NCI-H510A treated with DMSO at 0.1 percent for 48 hours (cell line): ENCODE measurements at places on chromosomes 12 and 14.

- no peak for DNase-seq
Observed at GRCh38 chr14:21191261-21191808, 35.5 kb upstream of the OR5AU1 start.

GRCh38 chr12:92108651-92109050 is 37.0 kb downstream of the BTG1 start:
- DNase-seq: peak; percentile 46

DNA sequence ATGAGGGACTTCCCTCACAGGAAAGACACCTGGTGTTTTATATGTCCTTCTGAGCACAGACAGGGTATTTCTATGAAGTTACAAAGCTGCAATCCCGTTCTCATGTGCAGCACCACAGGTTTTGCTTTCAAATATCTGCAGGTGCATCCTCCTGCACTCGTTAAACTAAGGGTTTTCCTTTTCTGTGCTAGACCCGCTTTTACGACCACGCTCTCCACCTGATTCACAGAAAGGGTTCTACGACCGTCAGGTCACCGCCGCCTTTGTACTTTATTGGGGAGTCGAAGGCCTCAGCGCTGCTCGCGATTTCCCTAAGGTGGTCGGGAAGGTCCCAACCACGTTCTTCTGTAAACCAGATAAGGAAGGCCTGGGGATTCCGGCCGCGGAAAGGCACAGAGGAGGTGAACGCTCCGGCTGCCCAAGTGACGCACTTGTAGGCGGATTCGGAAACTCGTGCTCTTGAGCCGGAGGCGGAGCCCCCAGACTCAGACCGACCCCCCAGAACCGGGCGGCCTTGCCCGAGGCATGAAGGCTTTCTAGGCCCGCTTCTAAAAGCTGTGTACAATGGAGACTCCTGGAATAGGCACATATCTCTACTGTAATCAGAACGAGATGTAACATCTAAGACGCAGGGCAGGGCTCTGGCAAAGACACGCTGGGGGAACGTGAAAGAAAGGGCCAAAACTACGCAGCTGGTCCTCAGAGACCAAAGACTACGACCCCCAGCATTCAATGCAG is 995 bp upstream of the HSP90B1 start:
- peak; percentile 97 for DNase-seq

GRCh38 chr12:42426746-42427145 is 100.8 kb downstream of the PPHLN1 start:
- DNase-seq: no peak

GRCh38 chr12:120257041-120257821 is 8.3 kb downstream of the PXN start:
- DNase-seq: no peak

DNA sequence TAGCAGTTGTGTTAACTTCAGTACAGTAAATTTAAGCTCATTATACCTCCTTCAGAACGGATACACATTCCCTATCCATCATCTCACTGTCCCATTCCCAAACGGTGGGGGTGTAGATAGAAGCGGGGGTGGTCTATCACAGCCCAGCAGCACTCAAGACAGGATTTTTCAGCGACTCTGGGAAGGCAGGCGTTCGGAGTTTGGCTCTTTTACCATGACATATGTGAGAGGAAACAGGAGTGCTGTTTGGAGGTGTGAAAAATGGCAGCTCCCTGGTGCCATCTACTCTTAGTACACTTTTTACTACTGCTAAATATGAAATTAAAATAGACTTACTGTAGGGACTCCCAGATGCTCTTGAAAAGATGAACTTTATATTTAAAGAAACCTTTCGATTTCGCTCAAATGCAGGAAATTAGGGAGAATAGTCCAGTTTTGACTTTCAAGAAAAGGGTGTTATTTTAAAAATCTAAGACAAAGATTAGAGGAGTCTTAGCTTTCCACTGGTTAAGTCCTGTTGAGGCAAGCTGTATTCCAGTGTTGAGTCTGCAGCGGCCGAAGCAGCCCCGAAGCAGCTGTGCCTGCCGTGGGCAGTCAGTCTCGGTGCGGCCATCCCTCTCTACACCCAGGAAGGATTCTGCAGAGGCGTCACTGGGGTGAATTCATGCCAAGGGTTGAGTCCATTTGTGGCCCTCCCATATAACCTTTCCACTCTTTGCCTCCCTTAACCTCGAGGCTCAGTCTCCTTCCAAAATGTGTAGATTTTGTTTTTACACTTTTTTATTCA is 42.1 kb downstream of the KCNMB4 start:
- no peak for DNase-seq

- no peak for DNase-seq
Observed at GRCh38 chr12:76883151-76883550, 4.3 kb upstream of the CSRP2 start.

DNA sequence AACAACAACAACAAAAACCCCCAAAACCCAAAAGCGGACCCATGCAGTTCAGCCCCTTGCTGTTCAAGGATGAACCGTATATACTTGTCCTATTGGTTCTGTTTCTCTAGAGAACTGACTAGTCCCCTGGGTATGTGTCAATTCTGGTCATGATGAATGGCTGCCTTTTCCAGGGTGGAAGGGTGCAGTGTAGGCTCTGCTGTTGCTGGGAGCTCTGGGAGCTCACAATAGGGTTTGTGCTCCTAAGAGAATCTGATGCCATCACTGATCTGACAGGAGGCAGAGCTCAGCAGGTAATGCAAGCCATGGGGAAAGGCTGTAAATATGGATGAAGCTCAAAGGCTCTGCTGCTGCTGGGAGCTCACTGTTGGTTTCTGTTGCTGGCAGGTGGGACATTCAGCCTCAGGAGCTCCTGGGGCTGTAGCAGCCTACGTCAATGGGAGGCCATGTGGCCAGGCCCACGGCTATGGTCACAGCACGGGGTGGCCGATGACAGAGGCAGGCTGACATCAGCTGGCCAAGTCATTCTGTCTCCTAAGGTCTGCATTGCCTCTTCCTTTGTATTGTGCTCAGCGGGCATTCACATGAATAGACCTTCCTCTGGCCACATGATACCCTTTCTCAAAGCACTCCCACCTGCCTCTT is 37.9 kb downstream of the DLK1 start:
- DNase-seq: no peak

DNA sequence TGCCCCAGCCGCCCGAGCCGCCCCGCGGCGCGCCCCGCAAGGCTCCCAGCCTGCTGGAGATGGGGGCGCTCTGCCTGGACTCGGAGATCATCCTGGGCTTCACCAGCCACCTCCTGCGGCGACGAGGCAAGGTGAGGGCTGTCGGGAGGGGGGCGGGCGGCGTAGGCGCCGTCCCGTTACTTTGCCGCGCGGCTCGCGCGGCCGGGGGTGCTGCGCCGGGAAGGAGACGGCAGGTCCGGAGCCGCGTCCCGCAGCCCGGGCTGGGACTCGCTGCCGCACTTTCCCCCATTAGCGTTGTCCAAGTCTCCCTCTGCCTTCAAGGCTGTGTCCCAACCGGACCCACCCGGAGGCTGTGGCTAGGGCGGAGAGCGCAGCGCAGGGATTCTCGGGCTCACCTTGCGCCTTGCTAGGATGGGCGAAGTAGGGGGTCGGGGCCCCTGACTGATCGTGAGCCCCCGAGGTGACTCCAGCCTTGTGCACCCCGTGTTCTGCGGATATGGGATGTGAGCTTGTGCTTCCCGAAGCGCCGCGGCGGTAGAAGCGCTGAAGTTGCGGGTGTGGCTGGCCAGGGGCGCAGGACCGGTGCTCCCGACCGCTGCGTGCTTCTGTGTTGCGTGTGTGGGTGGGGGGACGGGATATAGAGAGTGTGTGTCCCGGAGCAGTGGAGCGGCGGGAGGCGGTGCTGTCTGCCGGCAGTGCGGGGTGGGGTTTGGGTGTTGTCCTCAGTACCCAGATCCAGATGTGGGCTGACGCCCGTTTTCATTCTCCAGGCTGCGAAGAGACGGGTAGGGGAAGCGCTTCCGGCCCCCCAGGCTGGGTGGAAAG is 1.7 kb upstream of the KIF26A start:
- DNase-seq: no peak

DNA sequence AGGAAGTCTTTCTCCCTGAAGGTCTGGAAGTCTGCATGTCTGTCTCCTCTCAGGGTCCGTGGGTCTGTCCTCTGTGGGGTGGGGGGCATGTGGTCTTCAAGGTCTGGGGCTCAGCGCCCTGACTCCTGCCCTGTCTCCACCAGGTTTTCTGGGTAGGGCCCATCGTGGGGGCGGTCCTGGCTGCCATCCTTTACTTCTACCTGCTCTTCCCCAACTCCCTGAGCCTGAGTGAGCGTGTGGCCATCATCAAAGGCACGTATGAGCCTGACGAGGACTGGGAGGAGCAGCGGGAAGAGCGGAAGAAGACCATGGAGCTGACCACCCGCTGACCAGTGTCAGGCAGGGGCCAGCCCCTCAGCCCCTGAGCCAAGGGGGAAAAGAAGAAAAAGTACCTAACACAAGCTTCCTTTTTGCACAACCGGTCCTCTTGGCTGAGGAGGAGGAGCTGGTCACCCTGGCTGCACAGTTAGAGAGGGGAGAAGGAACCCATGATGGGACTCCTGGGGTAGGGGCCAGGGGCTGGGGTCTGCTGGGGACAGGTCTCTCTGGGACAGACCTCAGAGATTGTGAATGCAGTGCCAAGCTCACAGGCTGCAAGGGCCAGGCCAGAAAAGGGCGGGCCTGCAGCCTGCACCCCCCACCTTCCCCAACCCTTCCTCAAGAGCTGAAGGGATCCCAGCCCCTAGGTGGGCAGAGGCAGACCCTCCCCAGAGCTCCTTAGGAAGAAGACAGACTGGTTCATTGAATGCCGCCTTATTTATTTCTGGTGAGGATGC is 3.4 kb downstream of the AQP5 start:
- DNase-seq: no peak

DNA sequence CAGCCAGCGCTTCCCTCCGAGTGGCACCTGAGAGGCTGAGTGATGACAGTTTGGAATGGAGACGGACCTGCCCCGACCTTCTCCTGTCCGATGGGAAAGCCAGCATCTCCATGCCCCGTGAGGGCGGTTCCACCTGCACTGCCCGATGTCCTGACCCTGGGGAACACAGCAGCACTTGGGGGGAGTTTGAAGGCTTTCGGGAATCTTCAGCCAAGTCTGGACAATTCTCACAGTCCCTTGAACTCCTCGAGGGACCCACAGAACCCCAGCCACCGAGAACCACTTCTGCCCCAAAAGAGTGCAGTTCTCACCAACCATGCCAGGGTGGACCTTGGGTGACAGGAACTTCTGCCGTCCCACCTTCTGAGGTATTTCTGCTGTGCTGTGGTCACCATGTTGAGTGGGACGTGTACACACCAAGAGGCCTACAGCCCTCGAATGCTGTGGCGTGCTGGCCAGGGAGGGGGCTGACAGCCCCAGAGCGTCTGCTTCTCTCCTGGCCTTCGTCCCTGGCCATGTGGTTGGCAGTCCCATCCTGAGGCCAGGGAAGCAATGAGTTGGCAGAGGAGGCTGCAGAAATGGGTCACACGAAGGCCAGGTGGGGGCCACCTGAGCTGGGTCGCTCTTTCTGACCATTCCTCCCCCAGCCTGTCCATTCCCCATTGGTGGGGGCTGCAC is 1.0 kb downstream of the CLBA1 start:
- DNase-seq: no peak

GRCh38 chr14:21036751-21037150 is 2.1 kb upstream of the RNASE13 start:
- DNase-seq: no peak

DNA sequence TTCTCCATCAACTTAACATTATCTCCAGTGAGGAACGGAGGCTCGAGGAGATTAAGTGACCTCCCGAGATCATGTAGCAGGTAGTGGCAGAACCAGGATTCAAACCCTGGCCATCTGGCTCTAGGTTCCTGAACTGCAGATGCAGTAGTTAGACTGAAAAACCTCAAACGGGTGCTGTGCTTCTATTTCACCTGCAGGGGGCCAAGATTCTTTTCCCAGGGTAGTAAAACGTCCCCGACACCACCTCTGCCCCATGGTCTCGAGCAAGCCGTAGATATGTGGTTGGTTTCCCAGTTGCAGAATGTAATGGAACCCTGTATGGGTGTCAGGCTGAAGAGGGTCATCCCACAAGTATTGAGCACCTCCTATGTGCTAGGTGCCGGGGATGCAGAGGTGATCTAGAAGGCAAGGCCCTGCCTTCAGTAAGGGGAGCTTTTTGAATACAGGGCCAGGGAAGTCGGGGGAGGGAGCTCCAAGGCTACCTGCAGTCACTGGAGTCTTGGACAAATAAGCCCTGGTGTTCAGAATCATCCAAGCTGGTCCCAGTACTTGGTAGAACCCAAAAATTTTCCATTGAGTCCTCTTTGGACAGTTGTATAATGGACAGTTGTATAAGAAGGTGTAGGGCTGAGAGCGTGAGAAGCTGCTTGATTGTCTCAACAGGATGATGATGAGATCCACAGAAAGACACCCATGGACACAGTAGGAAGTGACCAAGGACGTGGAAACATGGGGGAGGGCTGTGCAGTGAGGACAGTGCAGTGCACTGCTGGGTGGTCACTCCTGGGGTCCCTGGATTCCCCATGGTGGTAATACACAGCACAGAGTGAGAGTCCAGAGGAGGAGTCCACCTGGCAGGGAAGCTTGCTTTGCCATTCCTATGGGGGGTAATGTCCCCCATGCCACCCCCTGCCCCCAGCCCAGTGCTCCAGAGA is 197.2 kb downstream of the CHST11 start:
- no peak for DNase-seq

DNA sequence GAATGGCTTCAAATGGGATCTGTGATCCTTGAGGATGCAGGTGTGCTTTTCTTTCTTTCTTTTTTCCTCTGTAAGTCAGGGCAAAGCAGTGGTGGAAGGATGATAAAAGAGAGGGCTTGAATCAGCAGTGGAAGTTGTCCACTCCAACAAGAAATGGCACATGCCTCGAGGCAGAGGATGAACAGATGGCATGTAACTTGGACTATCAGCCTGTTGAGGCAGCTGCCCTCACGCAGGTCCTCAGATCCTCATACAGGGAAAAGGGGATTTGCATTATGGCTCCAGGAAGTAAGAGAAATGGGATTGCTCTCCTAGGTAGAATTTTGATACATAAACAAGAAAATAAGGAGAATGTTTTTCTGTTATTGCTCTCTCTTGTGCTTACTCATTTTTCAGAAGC is 368.0 kb downstream of the FUT8 start:
- no peak for DNase-seq

DNA sequence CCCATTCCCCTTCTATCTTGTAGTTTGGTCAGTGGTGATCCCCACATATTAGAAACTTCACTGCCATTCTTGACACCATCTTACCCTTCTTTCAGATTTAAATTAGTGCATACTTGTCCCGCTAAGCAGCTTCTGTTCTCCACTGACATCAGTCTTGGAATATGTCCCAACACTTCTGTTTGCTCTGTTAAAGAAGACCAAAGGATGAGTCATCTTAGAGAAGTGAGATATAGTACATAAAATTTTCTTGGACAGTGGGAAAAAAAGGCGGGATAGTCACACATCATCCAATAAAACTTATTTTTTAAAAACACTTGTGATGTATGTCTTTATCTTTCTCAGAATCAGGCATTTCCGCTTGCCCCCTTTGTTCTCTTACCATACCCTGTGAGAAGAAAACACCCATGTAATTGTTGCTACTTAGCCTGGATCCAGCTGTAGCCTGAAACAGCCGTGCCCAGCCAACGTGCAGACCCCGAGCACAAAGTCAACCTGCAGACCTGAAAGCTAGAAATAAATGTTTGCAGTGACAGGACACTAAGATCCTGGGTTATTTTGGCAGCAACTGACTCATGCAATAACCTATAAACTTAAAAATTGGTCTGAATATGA is 100.1 kb upstream of the PDE3A start:
- no peak for DNase-seq

GRCh38 chr12:102465762-102466560 is 14.4 kb downstream of the IGF1 start:
- no peak for DNase-seq

GRCh38 chr14:56119201-56119981 is 1.2 kb downstream of the PELI2 start:
- peak; percentile 69 for DNase-seq
